IPS DF 19.7 (cell line): ENCODE measurements at places on chromosomes 16 and 17.
A peak's percentile ranks its signal among the peaks of the same experiment; 100 is the strongest.

DNA sequence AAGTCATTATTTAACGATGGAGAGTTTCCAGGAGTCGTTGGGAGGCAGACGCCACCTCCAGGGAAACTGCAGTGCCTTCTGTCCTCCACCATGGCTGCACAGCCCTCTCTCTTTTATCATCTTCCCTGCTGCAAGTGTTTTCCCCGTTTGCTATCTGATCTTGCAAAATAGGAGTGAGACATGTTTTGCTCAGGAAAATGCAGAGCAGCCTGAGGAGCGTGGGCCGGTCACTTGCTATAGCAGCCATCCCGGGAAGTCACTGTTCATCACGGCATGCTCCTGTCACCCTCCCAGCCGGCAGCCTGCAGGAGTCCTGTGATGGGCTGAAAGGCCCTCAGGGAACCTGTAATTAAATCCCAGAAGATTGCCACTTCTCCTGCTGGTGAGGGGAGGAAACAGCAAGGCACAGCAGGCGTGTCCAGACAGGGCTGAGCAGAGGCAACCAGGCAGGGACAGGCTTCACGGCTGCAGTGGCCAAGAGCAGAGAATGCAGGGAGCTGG is 143.1 kb downstream of the GSG1L start:
- no peak for DNase-seq

DNA sequence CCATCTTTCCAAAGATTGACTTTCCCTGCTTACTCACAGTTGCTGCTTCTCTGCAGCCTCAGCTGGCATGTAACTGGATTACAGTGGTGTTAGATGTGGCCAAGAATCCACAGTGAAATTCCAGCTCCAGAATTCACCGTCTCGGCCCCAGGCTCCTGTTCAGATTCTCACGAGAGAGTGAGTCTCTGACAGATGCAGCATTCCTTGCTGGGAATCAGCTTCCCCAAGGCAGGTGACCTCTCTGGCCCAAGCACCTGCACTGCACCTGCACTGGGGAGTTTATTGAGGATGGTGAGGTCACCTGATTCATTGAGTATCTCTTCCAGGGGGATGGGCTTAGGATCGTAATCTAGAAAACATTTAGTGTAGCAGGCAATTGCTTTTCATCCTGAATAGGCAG is 600.5 kb upstream of the RBFOX1 start:
- no peak for DNase-seq

GRCh38 chr16:10181196-10182162 is 749 bp downstream of the GRIN2A start:
- DNase-seq, result no peak

DNA sequence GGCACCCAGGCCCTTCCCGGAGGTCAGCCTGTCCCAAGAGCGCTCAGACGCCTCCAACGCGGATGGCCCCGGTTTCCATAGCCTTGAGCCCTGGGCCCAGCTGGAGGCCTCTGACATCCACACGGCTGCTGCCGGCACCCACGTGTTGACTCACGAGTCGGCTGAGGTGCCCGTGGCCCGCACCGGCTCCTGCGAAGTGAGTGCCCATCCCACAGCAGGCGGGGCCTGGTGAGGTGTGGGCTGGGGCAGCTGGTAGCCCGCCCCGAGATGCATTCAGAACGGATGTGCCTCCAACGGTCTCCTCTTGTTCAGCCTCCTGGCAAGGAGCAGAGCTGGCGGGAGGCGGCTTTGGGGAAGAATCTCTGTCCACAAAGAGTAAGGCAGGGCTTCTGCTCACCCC is 2.7 kb downstream of the WDR90 start:
- no peak for DNase-seq

DNA sequence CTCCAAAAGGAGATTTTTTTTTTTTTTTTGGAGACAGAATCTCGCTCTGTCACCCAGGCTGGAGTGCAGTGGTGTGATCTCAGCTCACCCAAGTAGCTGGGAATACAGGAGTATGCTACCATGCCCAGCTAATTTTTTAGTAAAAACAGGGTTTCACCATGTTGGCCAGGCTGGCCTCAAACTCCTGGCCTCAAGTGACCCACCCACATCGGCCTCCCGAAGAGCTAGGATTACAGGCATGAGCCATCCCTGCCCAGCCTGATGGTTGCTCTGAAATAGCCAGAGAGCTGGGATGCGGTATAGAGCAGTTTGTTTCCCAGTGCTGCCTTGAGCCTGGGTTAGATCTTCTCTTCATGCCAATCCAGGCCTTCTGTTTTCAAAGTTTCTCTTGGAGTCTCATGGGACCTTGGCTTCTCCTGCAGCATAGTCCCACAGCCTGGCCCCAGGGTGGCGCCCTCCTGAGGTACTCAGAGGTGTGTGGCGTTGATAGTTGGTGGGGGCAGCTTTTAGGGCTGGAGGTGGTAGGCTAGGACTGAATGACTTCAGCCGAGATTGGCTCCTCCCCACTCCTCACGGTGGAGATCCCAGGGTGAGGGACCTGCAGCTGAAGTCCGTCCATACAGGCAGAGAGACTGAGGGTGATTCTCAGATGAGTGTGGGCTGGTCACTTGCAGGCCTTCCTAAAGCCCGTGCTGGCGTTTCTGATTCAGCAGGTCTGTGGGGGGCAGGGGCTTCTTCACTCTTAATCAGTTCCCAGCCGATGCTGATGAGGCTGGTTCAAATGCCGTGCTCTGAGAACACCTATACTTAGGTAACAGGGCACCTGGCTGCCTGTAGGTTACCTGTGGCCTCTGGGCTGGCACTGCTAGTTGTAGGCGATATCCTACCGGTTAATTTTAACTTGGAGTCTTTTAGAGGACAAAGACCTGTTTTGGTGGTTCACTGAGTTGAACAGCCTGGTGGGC is 52.0 kb downstream of the TNFRSF13B start:
- peak; percentile 25 for DNase-seq

DNA sequence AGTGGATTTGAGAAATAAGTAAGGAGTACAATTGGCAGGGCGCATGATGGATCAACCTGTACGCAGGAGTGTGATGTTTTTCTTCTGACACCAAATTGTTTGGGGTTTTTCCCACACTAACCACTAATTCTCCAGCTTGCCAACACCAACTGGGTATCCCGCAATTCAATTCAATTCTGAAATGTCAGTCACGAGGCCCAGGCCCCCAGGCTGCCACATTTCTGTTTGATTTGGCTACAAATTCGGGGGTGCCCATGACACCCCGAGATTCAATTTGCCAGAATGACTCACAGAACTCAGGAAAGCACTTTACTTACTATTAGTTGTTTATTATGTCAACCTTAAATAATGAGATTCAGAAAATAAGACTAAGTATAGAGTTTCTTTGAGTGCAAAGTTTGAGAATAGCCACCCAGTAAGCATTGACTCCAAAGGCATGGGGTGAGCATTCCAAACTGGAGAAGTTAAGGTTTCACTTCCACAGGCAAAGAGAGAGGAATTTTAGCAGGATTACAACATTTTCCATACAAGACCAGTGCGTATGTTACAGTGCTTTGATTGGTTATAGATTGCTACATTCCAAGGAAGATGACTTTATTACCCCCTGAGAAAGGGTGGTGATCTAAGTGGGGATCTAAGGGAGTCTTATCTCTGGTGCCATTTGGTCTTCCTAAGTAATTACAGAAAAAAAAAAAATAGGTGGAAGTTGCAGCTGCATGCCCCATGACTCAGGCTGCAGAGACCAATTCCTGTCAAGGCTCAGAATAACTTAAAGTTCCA is 11.5 kb downstream of the SLC46A1 start:
- DNase-seq, result no peak

DNA sequence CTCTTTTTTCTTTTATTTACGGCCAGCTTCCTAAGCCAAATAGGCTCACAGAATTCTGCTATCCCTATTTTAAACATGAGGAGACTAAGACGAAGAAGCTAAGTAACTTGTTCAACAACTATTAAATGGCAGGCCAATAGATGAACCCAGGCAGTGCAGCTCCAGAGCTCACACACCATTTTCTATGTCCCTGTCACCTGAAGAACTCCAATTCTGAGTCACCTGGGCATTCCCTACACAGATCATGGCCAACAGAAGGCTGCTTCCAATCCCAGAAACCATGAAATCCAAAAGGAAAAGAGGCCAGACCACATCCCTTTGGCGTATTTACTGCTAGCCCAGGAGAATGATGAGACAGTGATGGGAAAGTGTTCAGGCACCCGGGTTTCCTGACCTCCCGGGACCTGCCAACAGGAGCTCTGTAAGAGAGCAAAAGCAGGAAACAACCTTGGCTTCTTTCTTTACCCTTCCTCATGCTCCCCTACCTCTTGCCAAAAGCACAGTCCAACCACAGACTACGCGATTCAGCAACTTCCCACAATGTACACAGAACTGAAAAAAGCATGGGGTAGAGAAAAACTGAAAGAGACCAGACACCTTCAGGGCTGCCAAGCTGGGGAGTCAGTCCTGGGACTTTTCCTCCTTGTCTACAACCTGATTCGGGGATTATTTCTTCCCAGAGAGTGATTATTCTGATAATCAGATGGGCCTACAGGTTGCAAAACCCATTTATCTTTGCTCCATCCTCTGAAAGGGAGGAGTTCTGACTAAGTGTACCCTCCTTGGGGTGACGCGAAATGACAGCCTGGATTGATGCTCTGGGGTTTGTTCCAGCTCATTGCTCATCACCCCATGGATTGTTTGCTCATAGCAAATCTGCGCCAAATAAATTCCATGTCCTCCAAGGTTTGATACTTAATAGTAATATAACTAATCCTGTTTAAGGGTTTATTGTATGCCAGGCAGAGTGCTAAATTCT is 47.8 kb upstream of the HAS3 start:
- DNase-seq, result no peak

GRCh38 chr16:27152801-27153200 is 50.5 kb upstream of the KDM8 start:
- DNase-seq, result no peak

- no peak for DNase-seq
Observed at GRCh38 chr16:50740736-50741135, 1.1 kb upstream of the CYLD start.

- DNase-seq, result no peak
Observed at GRCh38 chr16:57620335-57621231, 7.8 kb upstream of the ADGRG1 start.

- DNase-seq, result no peak
Observed at GRCh38 chr17:77496401-77496801, 355.6 kb downstream of the SEC14L1 start.

- no peak for DNase-seq
Observed at GRCh38 chr16:66510298-66510697, 39.6 kb downstream of the TK2 start.

DNA sequence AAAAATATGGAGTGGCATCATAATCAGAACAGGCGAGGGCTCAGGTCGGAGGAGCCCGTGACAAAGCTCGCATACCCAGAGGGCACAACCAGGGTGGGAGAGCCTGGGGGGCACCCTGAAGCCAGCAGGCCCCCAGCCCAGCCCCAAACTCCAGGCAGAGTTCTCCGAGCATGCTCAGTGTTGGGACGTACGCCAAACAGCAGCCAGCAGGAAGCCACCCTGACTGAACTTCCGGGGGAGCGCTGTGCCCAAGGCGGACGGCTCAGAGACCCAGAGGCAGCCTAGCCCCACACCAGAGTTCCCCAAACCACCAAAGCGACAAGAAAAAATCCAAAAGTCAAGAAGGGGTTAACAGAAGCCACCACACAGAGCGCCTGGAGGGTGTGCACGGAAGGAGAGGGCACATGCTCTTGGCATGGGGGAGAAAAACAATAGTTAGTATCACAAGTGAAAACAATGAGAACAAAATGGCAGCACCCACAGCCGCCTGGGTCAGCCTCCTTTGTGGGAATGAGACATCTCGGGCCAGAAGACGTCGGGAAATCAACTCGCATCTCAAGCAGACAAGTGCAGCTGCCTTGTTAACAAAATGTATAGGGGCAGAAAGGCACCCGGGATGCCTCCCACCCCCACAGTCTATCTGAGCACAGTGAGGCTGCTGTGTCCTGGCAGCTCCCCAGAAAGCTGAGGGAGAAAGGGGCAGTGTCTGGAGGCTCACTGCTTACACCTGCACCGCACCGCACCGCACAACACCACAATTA is 11.9 kb downstream of the EXOC7 start:
- no peak for DNase-seq

DNA sequence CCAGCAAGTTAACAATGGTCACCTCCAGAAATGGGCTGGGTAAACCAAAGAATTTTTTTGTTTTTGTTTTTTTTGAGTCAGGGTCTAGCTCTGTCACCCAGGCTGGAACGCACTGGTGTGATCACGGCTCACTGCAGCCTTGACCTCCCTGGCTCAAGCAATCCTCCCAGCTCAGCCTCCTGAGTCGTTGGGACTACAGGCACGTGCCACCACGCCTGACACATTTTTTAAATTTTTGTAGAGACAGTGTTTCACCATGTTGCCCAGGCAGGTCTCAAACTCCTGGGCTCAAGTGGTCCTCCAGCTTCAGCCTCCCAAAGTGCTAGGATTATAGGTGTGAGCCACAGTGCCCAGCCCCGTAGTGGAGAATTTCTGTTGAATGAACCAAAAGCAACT is 1.7 kb downstream of the SPSB3 start:
- no peak for DNase-seq

GRCh38 chr16:31177136-31177535 is 2.8 kb upstream of the FUS start:
- DNase-seq, result no peak

DNA sequence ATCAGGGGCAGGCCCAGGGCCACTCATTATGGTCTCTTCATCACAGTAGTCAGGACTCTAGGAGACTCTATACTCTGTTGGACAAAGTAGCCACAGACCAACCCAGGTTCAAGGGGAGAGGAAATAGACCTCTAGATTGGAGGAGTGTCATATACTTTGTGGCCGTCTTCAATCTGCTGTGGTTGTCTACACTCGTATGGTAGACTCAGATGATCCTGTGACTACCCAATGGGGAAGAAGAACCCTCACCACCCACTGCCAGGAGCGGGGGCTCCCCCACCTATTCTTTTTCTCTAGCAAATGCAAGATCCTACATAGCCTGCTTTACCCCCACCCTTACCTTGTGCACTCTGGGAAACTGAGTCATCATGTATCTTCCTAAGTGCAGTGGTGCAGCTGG is 80.5 kb downstream of the KSR1 start:
- DNase-seq, result no peak

GRCh38 chr16:88424587-88425235 is 28.4 kb upstream of the ZFPM1 start:
- no peak for DNase-seq

- no peak for DNase-seq
Observed at GRCh38 chr17:78781893-78782304, at the start of gene CYTH1. Gene CYTH1, minus strand, starts transcription at chr17:78782273. Its CDS starts 50 bp downstream, at chr17:78782223.

GRCh38 chr17:50781167-50781566 is 13.8 kb upstream of the ANKRD40CL start:
- DNase-seq, result no peak

GRCh38 chr17:54426296-54426886 is 474.3 kb upstream of the TOM1L1 start:
- peak; percentile 20 for DNase-seq

DNA sequence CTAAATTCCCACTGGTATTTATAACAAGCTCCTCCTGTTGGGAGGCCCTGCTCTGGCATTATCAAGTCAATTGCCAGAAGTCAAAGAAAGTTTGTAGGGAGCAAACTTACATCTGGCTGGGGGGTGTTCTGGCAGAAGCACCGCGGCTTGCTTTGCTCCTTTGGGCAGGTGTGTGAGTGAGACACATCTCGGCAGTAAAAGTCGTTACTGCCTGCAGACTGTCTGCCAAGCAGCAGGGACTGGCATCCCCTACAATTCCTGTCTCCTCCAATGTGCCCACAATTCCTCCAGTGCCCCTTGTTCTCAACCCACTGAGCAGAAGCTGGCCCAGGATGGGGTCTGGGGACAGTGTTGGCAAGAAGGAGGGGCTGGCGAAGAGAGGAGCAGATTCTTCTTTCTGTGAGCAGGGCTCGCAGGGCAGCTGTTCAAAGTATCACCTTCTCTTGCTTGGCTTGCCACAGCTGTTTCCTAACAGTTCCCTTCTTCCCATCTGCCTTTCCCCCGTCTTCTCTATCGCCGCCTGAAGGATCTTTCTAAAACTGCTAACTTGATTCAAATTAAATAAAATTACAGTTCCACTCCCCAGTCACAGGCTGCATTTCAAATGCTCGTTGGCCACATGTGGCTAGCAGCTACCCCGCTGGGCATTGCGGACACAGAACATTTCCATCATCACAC is 30.2 kb downstream of the SPACA3 start:
- DNase-seq, result no peak
